ENCODE measurements at places on chromosomes 13 and 19.

DNA sequence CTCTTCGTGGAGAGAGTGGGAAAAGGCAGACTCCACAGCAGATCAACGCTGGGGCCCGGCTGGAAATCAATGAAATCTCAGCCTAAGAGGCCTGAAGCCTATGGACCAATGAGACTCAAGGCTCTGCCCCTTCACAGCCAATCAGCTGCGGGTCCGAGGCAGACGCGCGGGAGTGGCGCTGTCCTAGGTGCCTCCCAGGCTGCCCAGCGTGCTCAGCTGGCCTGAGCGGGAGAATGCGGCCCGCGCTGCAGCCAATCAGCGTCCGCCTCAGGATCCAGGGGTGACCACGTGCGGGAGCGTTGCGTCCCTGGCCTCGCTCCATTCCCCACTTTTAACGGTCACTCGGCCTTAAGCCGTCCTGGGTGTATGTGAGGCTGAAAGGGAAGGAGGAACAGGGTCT lies at the start of gene ZBTB32:
Gene ZBTB32, plus strand, starts transcription at position 341 of the 400 bp plus-strand sequence. CDS start 10,069 bp downstream, outside the sequence.
- no peak for DNase-seq

DNA sequence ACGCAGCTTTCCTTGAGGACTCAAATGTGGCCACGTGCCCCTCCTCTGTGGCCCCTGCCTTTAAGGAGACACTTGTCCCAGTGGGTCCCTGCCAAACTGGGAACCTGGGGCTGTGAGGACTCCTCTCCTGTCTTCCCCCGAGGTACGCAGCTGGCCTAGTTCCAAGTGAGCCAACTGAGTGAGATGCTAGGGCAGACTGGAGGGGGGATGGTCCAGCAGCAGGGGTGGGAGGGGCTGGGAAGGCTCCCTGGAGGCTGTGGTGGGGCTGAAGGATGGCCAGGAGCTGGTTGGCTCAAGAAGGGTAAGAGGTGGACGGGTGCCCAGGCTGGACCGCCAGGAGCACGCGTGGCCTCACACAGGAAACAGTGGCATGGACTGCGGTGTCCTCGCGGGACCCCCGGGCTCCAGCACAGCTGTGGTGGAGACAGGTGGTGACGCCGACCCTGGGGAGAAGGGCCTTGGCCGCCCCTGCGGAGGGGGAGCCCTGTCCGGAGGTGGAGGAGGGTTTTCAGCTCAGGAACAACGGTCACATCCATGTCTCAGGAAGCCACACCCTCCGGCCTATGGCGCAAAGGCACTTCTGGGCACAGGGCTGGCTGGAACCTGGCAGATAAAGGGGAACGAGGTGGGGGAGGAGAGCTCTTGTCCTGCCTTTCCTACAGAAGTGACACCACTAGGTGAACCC lies 45.8 kb downstream of the MLLT1 start:
- DNase-seq, result peak; percentile 69

DNA sequence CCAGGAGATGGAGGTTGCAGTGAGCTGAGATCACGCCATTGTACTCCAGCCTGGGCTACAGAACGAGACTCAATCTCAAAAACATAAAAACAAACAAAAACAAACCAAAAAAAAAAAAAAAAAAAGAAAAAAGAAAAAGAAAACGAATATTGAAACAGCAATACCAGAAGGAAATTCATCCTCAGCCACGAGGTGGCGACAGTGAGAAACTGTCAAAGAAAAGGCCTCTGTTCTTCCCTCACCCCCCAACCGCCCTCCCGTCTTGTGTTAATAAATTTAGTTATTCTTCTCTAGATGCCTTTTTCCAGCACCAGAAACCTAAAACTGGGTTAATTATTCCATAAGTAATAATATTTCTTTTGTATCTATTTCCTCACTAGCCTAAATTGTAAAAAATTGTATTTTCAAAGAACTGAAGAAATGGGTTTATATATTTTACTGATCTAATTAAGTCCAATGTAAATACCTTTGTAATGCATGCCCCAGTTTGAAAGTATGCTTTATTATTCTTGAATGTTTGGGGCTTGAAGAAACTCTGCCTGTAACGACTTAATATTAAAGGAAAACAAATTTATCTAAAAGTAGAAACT lies 38.6 kb downstream of the LIG4 start:
- DNase-seq, result peak; percentile 40

DNA sequence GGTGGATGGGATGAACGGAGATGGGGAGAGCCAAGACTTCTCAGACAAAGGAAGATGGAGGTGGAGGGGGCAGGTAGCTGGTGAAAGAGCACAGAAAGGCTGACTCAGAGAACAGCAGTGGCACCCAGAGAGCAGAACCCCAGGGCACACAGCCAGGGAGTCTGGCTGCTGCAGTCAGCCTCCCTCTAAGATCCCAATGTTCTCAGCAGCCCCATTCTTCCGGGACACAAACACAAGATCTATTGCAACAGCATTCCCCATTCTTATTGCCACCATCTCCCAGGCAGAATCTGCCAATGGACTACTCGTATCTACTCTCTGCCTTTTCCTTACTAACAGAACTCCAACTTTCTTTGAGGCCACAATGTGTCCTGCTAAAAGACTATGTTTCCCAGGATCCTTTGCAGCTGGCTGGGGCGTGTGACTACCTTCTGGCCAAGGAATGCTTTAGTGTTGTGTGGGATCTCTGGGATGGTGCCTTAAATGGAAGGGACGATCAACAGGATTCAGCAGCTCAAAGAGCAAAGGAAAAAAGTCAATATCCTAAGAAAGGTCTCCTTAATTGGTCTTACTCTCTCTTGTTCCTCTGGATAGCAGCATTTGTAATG lies 7.5 kb downstream of the THAP8 start:
- peak; percentile 82 for DNase-seq

- DNase-seq, result no peak
Measured at GRCh38 chr19:49746206-49746958, 16.7 kb downstream of the TSKS start.

GRCh38 chr13:60661521-60661920 lies 264.5 kb downstream of the TDRD3 start:
- DNase-seq, result no peak

- no peak for DNase-seq
Measured at GRCh38 chr19:19470579-19470978, 44.8 kb downstream of the TSSK6 start.

GRCh38 chr13:51825681-51826254 lies 19.2 kb downstream of the TMEM272 start:
- no peak for DNase-seq

- DNase-seq, result no peak
Measured at GRCh38 chr13:97283888-97284287, 61.8 kb downstream of the MBNL2 start.

- no peak for DNase-seq
Measured at GRCh38 chr19:49976496-49976895, 15.5 kb upstream of the SIGLEC11 start.

DNA sequence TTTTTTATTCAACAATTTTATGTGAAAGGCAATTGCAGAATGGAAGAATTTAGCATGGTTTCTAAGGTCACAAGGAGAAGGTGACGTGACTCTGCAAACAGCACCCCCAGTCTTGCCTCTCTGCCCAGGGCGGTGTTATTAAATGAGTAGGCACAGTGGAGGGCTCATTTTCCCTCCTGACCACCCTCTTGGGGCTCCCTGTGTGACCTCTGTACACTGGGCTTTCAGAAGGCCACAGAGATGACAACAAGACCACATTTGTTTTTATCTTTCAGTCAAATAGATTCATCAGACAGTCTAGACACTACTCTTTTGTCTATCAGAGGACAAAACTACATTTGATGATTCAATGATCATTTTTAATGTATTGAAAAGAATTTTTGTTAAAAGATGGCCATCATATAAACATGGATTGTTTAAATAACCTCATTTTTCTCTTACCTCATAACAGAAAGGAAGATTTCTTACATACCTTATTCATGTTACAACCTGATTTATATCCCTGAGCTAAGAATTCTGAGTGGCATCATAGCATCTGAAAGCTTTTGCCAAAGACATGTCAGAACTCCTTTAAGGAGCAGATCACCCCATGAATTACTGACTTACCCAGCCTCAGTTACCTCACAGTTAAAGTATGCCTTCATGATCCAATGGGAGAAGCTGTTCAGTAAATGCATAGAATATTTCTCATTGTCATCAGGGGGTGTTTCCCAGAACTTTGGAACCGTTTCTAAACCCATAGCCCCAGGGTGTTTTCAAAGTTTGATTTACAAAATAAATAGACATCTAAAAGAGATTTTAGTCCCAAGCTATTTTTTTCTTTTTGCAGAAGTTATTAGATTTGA lies 184.0 kb upstream of the RFC3 start:
- DNase-seq, result peak; percentile 68

DNA sequence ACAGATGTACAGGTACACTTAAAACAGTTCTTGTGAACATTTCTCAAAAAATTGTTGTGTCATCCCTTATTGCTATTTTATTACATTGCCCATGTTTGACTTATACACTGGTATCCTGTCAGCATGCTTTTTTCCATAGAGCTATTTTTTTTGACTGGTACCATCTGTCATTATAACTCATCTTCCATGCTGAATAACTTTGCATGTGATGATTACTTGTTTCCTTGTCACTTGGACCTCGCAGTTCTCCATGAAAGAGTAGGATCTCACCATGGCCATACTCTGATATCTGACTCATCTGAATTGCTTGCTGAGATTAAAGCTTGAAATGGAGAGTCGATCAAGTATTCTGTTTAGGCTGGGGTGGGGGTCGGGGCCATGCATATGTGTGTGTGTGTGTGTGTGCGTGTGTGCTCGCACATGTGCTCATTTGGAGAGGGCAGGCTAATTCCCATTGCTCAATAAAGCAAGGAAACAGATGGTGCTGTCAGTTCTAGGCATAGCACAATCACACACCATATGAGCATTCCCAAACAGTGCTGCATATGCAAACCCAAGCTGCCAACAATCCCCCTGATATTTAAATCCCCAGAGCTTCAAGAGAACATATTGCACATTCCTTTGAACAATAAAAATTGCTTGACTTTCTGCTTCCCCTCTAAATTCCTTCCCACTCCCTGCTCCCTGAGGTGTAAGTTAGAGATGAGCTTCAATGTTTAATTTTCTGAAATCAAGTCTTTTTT lies 62.9 kb downstream of the NHLRC3 start:
- no peak for DNase-seq

DNA sequence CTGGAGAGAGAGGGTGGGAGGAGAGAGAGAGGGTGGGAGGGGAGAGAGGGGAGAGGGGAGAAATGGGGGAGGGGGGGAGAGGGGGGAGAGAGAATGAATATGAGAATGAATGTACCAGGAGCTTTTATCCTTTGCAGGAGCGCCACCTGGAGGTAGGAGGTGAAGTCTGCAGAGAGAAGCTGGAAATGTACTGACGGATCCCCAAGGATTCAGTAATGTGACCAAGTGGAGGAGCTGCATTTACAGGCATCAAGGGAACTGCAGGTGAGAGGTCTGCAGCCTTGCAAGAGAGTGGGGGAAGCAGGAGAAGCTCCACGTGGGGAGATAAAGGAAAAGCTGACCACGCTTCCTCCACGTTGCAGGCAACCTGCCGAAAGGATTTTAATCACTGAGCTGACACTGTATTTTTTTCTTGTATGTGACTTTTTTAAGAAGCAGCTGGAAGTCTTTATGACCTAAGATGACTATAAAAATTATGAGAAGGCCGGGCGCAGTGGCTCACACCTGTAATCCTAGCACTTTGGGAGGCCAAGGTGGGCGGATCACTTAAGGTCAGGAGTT lies 33.7 kb downstream of the VSTM1 start:
- peak; percentile 82 for DNase-seq

DNA sequence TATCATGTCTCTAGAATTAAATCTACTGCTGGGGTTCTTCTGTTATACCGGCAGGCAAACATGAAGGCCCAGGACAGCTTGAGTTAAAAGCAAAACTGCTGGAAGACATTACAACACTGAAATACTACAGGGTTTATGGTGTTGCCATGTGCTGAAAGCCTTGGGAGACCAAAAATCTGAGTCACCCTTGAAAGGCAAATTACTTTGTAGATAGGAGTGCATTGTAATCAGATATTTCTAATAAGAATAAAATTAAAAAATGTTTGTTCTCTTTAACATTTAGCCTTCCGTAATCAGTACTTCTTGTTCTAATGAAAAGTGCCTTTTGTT lies 181.3 kb downstream of the PCDH9 start:
- DNase-seq, result peak; percentile 24

GRCh38 chr19:47381653-47382279 lies 32.7 kb downstream of the DHX34 start:
- no peak for DNase-seq

DNA sequence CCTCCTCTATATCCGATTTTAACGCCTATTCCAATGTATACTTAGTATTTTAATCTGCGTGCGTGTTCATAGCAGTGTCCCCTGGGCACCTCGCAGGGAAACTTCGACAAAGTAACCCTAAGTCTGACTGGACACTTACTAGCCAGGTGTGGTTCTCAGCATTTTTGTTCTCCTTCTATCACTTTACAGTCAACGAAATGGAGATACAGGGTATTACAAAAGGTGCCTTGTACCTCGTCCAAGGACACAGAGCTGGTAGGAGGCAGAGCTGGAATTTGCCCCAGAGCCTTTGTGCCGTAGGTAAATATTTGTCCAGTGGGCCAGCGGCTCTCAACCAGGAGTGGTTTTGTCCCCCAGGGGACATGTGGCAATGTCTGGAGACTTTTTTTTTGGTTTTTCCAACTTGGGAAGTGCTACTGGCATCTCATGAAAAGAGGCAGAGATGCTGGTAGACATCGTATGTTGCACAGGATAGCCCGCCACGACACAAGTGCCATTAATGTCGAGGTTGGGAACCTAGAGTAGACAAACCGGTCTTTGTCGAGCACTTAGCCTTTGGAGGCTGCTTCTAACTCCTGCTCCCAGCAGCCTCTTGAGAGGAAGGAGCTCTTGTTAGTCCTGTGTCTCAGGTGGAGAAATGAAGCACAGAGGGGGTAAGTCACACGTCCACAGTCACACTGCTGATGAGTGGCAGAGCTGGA lies 1.1 kb downstream of the ZNF444 start:
- DNase-seq, result no peak

- no peak for DNase-seq
Measured at GRCh38 chr13:23966221-23966690, 69.0 kb upstream of the C1QTNF9B start.

DNA sequence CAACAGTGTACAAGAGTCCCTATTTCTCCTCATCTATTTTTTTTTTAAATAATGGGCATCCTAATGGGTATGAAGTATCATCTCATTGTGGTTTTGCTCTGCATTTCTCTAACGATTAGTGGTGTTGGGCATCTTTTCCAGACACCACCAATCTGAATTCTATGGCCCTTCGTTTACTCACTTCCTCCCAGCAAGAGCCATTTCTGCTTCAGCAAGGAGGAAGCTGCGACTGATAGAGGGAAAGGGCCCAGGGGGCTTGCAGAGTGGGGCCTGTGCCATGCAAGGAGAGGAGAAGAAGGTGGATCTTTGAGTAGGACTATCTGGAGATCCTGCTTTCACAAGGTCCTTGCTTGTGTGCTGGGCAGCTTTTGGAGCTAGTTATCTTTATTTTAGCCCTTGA lies 58.0 kb downstream of the USPL1 start:
- DNase-seq, result no peak

DNA sequence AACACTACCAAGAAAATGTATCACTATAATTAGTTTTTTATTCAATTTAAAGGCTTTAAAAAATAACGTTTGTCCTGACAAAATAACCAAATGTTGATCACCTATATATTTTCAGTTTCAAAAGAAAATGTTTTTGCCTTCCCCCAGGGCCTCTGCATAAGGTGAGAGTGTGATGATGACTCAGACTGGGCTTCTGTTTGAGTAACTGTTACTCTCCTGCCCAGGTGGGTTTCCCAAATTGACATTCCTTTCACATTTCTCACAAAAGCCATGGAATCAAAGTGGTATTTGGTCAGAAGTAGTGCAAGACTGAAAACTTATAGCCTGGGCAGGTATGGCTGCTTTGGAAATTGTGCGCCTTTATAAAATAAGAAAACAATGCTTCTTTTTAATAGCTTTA lies 180.6 kb downstream of the COG6 start:
- peak; percentile 81 for DNase-seq

- DNase-seq, result peak; percentile 21
Measured at GRCh38 chr13:99528547-99528946, 27.3 kb downstream of the TM9SF2 start.

All from MCF 10A (cell line).